A549 treated with GW870086 at 1 μM for 4 hours (cell line): ENCODE measurements at places on chromosomes 16 and 17. TPM values are rescaled to one million over a fixed set of nuclear protein-coding genes. Genes with fewer than 3 reads are reported as not detected.

BFAR gene
- total RNA-seq = 105 to 120 TPM (median 117 TPM) in 5 replicates

SPNS3 gene
- total RNA-seq = 0.12 TPM in 1 of 5 replicates, not detected in the others

PGAP3 gene
- 6.6 to 8.9 TPM (median 8.5 TPM) in 5 replicates for total RNA-seq

CCL1 gene
- not detected in 5 replicates for total RNA-seq

CD300C gene
- 0.18 to 0.35 TPM (median 0.22 TPM) in 5 replicates for total RNA-seq

TNP2 gene
- total RNA-seq = not detected in 5 replicates
